ENCODE measurements at places on chromosomes 16 and 17. TPM values are rescaled to one million over a fixed set of nuclear protein-coding genes. Genes with fewer than 3 reads are reported as not detected.
A peak's percentile ranks its signal among the peaks of the same experiment; 100 is the strongest.

Gene HBA2
- not detected for total RNA-seq

Gene ITGB4
- total RNA-seq = 0.64 TPM

Gene EFNB3
- total RNA-seq = 20.5 TPM

Gene GGA3
- total RNA-seq = 19.2 TPM

Gene INTS2
- 16.1 TPM for total RNA-seq

Gene KRTAP1-1
- total RNA-seq = not detected

Gene TBC1D3H
- not detected for total RNA-seq

Gene TP53TG3D
- not detected for total RNA-seq

Gene TMEM170A
- total RNA-seq = 25.3 TPM

Gene ITGAL
- 0.05 TPM for total RNA-seq

Gene LYRM9
- total RNA-seq = 24.5 TPM

Gene RNF166
- 8.6 TPM for total RNA-seq

Gene C16orf92
- total RNA-seq = not detected

Gene TRAF7
- 25.0 TPM for total RNA-seq

DNA sequence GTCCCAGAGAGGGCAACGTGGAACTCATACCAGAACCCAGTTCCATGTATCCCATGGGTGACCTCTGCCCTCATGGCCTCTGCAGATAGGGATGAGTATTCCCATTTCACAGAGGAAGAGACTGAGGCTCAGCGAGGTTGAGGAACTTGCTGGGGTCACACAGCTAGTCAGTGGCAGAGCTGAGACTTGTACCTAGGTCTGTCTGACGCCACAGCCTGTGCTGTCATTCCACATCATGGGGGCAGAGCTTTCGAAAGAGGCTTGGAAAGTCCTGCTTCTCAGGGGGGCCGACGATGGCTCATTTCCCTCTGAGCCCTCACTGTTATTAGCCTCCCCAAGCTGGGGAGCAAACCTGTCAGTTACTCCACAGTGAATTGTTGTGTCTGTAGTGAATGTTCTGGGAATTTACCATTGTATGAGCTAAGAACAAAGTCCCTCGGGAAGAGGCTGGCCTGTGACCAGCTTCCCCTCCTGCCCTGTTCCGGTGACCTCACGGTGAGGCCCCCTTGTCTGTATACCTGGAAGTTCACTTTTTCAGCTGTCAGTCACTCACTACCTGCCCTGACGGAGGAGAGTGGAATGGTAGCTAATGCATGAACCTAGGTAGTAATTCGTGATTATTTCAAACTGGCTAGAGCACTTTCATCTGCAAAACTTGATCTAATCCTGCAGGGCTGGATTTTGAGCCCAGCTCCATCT is 8.9 kb downstream of the METTL22 start:
- no peak for ATAC-seq

- ATAC-seq = no peak
Observed at GRCh38 chr17:44970136-44970741, 2.1 kb upstream of the C1QL1 start.

DNA sequence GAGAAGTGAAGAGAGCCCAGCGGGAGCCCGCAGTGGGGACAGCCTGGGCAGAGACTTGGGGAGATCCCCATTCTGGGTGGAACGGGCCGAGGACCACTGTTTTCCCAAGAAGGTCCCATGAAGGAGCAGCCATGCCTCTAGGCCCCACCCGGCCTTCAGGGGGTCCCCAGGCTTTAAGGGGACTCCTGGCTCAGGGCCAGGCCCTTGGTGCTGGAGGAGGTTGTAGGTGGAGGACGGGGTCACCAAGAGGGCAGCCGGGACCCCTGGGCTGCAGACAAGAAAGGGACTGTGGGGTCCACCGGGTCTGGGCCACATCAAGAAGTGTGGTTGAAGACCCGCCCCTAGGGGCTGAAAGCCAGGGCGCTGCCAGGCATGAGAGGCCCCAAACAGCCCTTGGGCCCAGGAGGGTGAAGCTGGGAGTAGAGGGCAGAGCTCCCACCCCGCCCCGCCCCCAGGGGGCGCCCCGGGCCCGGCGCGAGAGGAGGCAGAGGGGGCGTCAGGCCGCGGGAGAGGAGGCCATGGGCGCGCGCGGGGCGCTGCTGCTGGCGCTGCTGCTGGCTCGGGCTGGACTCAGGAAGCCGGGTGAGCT is at the start of gene PRSS21:
TSS of gene PRSS21 (plus strand) at position 487 of the 589 bp plus-strand sequence. CDS start at position 519, 32 bp downstream.
- no peak for ATAC-seq

- no peak for ATAC-seq
Observed at GRCh38 chr17:45844695-45845375, at the start of gene SPPL2C. TSS of gene SPPL2C (plus strand) at chr17:45844881. CDS start at chr17:45844907, 26 bp downstream.

GRCh38 chr17:66300956-66301355 is 1.5 kb upstream of the PRKCA start:
- no peak for ATAC-seq

DNA sequence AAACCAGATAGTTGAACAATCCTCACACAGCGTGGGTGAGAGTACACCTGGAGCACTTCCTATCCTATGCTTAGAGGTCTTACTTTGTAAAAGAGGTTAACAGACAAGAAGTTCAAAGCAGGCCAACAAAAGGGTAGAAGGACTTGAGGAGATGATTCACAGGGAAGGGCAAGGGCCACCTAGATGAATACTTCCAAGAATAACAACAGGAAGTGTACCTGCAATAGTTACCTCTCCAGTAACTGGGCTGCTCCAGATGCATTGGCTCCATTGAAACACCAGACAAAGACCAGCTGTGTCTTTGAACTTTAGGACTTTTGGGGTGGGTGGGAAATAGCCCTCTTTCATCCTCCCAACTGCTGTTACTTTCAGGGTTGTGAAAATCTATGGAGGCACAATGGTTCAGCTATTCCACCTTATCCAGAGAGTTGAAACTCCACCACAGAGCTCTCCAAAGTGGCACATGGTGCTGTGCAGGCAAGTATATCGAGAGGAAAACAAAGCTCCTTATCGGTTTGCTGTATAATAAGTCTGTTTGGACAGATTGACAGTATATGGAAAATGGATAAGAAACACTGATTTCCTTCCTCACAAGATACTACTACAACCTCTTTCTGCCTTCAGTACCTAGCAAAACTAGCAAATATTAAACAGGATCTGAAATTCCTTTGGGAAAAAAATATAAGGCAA is 22.7 kb downstream of the RNF43 start:
- ATAC-seq = no peak

- ATAC-seq = peak; percentile 16
Observed at GRCh38 chr17:21679256-21680146, 12.8 kb upstream of the KCNJ18 start.

DNA sequence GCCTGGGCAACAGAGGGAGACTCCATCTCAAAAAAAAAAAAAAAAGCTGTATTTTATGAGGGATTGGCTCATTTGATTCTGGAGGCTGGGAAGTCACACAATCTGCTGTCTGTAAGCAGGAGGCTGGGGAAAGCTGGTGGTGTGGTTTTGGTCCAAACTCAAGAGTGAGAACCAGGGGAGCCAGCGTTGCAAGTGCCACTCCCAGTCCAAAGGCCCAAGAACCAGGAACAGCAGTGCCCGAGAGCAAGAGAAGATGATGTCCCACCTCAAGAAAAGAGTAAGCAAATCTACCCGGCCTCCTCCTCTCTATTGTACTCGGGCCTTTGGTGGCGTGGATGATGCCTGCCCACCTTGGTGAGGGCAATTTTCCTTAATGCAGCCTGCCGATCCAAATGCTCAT is 5.7 kb upstream of the NQO1 start:
- ATAC-seq = no peak

DNA sequence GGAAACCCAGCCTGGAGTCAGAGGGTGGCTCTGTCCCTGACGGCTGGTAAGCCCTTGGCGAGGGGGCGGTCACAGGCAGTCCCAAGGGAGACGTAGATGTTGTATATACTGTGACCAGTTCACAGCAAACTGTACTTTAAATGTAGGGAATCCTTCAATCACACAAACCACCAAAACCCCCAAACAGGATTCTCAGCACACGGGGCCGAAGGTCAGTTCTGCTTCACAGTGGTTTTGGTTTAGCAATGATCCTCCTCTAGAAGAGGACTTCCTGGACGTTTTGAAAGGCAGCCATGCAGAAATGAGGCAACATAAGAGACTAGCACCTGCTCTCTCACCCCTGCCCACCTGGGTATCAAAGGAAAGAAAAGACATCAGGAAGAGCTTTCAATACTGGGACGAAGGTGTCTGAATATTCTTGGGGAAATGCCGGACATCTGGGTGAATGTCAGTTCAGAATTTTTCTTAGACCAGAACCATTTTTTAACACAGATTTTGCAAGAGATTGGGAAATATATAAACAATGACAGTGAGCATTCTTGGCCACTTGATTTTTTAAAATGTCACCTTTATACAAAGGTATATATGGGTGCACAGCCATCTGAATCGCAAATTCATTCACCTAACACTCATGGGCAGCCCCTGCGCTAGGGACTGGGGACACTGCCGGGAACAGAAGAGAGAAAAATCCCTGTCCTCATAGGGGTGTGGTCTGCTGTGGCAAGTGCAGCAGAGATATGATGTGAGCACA is 74.2 kb downstream of the CRISPLD2 start:
- ATAC-seq = no peak

GRCh38 chr17:13989138-13989537 is 80.2 kb upstream of the COX10 start:
- peak; percentile 50 for ATAC-seq

GRCh38 chr17:13346996-13347762 is 254.6 kb downstream of the HS3ST3A1 start:
- peak; percentile 73 for ATAC-seq

DNA sequence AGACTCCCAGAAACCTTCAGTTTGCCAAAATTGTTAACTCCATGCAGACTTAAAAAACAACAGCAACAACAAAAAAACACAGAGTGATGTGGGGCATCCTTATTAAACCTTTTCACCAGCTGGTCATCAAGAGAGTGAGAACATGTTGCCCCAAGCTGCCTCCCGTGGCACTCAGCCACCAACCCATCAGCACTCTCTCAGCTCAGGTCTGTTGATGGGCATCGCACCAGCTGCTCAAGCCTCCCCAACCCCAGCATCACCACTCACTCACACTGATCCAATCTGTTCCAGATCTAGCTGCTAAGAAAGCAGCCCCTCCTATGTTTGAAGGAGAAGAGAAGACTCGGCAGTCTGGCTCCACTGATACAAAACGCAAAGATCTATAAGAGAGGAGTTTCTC is 46.8 kb downstream of the SLC39A11 start:
- ATAC-seq = no peak

DNA sequence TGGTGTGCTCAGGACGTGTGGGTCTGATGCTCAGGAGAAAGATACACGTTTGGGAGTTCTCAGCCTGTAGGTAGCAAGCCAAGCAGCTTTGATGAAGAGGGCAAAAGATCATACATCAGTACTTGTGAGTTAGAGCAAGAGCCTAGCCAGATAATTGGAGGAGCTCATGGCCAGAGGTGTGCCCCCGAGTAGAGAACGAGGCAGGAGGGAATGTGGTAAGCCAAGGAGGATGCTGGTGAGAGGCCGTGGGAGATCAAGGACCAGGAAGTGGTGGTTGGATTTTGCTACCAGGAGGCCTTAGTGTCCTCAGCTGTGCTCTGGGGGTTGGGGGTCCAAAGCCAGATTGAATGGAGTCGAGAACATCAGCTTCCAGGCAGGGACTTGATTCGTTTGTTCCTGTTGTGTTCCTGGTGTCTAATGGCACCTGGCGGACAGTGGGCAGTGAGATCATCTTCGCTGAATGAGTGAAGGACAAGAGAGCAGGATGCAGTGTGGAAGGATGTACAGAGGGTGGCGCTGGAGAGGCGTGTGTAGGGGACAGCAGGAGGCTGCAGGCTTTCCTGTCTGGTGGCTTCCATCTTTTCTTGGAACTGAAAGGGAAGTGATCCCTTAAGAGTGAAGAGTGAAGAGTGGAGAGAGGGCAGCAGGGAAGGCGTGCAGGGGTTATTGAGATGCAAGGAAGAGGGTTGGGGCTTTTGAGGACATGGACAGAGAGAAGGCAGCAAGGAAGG is 11.6 kb downstream of the FBXL19 start:
- ATAC-seq = peak; percentile 95

DNA sequence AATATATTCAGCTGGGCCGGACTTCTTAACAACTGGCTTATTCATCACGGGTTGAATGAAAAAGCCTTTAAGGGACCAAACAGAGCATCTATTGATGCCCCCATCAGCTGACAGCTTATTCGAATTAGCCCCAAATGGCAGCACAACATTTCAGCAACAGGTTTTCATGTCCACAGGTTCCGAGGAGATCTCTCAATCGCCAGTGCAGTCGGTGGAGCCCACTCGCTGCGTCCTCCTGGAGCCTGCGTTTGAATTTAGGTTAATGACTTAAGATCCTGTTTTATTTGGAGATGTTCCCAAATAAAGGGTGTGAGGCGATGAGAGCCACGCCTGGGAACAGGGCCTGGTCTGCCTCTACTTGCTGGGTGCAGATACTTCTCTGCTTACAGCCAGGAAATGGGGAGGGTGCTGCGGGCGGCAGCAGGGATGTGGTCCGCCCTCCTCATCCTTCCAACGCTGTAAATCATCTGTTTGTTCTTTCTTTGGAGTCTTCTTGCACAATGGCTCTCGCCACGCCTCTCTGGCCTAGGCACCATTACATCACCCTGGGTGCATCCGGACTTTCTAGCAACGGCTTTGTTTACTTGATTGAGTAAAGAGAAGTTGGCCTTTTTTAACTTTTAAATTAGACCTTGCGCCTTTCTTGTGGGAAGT is 22.6 kb downstream of the NDE1 start:
- peak; percentile 95 for ATAC-seq

GRCh38 chr17:61457226-61457983 is 5.2 kb downstream of the TBX4 start:
- ATAC-seq = peak; percentile 12

GRCh38 chr16:87445486-87445885 is 47.3 kb downstream of the ZCCHC14 start:
- no peak for ATAC-seq

DNA sequence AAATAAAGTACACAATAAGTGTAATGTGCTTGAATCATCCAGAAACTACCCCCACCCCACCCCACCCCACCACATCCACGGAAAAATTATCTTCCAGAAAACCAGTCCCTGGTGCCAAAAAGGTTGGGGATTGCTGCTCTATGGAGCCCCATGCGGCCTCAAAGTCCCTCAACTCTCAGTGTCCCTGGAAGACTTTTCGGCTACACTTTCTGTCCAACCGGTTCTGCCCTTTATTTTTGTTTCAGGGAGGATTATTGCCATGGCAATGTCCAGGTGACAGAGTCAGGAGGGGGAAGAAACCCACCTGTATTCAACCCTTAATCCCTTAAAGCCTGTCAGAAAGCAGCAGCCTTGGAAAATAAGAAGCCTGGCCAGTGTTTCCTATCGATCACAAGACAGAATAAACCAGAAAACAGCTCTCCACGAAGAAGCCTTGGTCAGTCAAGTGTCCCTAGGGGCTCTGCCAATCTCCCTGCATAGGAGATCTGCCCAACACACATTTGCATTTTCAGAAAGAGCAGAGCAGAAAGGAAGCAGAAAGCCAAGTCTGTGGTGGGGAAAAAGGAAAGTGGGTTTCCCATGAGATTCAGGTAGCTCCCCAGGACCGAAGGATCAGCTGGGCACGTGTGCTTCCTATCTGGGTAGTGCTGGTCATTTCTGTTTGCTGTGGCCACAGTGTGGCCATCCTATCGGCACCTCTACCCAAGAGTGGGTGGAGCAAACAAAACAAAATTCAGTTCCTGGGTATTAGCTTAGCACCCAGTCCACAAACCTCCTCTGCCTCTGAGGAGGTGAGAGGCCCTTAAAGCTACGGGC is 342.7 kb downstream of the SOX9 start:
- ATAC-seq = no peak

Measured in motor neuron (in vitro differentiated cells).